Calu3 (cell line): ENCODE measurements at places on chromosomes 4 and X. TPM values are rescaled to one million over a fixed set of nuclear protein-coding genes. Genes with fewer than 3 reads are reported as not detected.

DNAAF6 gene
- not detected in 2 replicates for total RNA-seq

DNA sequence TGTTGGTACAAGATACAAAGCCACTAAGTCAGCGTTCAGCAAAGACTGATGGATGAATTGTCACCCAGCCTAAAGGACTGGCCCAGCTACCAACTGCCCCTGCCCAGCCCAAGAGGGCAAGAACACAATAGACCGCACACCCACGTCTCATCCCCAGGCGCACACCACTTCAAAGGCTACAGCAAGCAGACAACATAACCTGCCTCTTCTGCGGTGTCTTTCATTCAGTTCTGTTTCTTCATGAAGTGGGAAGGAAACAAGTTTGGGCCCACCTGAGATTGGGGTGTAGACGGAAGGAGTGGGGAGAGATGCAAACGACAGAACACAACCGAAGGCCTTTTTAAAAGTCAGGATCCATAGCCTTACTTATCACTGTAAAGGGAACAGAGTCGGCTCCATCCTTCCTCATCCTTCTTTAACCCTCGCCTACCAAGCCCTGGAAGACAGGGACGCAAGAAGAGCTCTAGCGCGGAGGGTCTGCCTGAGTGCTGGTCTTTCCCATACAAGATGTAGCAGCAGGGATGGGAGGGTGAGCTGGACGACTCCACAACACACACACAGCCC is 691 bp downstream of the SCARB2 start:
- DNase-seq: no peak

- DNase-seq: no peak
Observed at GRCh38 chrX:1767026-1767425, 152.2 kb downstream of the ASMT start.

ZMAT1 gene
- total RNA-seq: 4.0 and 4.4 TPM in 2 replicates

TEX13B gene
- not detected in 2 replicates for total RNA-seq

ASB12 gene
- total RNA-seq: not detected in 2 replicates
